Neural progenitor cell (in vitro differentiated cells): ENCODE measurements at places on chromosomes 16 and 17.

GRCh38 chr16:85625053-85625452 lies 11.9 kb downstream of the GSE1 start:
- DNase-seq = no peak

DNA sequence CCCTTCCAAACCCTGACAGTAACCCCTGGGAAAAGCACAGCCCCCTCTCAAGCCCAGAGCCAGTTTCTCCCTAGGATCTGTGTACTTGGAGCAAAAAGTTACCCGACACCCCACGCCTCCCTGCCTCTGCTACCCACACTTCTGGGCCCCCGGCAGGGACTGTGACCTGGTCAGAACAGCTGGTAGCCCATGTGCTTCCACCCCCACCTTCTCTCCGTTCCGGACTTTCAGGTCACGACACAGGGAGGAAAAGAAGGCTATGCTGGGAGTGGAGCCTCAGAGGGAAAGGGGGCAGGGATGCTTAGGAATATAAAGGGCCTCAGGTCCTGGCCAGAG lies 6.4 kb downstream of the PPY start:
- DNase-seq = no peak

- DNase-seq = peak; percentile 50
Measured at GRCh38 chr17:36544044-36544306, 744 bp upstream of the GGNBP2 start.

- no peak for DNase-seq
Measured at GRCh38 chr17:69672924-69673323, 258.4 kb downstream of the MAP2K6 start.

DNA sequence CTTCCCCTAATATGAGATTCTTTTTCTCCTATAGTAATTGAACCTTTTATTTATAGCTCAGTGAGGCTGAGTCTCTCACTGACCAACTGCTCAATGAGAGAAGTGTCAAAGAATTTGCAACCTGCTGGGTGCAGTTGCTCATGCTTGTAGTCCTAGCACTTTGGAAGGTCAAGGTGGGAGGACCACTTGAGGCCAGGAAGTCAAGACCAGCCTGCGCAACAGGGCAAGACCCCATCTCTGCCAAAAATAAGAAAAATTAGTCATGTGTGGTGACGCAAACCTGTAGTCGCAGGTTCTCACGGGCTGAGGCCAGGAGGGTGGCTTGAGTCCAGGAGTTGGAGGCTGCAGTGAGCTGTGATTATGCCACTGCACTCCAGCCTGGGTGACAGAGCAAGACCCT lies 30.9 kb upstream of the CRYBA1 start:
- DNase-seq = no peak

GRCh38 chr16:81899601-81900000 lies 111.7 kb downstream of the SDR42E1 start:
- DNase-seq = no peak
